ENCODE measurements at places on chromosomes 6 and 20. TPM values are rescaled to one million over a fixed set of nuclear protein-coding genes. Genes with fewer than 3 reads are reported as not detected.
A peak's percentile ranks its signal among the peaks of the same experiment; 100 is the strongest.

ADGB gene
- total RNA-seq = not detected

- peak; percentile 86 for DNase-seq
Observed at GRCh38 chr6:132962936-132963868, 148.8 kb downstream of the RPS12 start.

DNA sequence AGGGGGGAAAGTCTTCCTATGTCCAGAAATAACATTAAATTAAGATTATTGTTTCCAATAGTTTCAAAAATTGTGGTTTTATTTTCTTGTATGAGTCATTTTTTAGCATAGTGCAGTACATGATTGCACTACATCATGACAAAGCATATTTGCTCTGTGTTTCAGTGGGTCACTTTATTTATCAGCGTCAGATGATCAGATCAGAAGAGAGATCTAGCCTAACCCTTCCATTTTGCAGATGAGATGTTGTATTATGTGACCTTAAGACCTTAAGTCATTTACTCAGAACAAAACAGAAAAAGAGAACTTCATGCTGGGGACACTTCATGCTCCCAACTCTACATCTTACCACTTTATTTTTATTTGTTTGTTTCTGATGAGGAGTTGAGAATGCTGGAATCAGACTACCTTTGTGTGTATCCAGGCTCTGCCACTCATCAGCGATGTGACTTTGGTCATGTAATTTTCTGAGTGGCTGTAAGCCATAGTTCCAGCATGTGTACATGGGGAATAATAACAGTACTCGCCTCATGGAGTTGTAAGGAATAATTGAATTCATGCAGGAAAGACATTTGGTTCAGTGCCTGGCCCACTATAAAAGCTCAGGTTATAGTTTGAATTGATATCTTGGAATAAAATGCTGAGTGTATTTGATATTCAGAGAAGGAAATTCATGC is 13.5 kb downstream of the EYA4 start:
- no peak for DNase-seq

KIF25 gene
- 0.59 TPM for total RNA-seq
